ENCODE measurements at places on chromosomes 13 and 19.

- DNase-seq, result no peak
Observed at GRCh38 chr13:111153977-111154332, 38.8 kb downstream of the ARHGEF7 start.

- DNase-seq, result no peak
Observed at GRCh38 chr13:80873589-80873988, 532.7 kb upstream of the SPRY2 start.

DNA sequence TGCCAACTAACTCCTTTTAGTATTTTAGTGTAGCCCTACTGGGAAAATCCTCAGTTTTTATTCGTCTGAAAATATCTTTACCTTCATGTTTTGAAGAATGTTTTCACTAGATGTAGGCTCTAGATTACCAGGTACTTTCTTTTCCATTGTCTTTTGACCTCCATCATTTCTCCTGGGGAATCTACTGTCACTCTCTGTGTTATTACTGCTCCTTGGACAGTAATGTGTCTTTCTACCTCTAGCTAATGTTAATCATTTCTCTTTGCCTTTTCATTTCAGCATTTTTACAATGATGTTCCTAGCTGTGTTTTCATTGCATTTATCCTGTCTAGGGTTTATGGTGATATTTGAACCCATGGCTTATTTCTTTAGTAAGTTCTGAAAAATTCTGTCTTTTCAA is 61.9 kb downstream of the SPACA7 start:
- DNase-seq, result no peak

DNA sequence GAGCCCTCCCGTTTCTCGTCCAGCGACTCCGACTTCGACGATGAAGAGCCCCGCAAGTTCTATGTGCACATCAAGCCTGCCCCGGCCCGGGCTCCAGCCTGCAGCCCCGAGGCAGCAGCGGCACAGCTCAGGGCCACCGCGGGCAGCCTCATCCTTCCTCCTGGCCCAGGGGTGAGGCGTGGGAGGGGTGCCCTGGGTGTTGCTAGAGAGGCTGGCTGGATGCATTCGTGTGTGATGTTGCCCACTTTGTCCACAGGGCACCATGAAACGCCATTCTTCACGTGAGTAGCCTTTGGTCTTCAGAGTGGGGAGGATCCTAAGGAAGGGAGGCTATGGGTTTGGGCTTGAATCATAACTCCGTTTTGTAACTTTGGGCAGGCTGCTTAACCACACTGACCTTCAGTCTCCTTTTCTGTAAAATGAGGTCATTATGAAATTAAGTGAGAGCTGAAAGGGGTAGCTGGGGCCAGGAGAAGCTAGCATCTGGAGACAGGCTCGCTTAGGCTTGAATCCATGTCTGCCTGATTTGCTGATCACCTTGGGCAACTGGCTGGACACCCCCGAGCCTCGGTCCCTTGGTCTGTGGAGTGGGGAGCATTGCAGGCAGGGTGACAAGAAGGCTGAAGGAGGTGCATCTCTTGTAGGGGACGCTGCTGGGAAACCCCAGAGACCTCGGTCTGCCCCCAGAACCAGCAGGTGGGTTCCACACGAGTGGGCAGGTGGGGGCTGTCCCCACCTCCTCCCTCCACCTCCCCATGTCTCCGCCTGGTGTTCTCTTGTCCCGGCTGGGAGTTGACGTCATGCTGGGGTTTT is 18.7 kb upstream of the B3GNT3 start:
- DNase-seq, result no peak

- no peak for DNase-seq
Observed at GRCh38 chr19:43643326-43643725, 3.7 kb upstream of the CADM4 start.

GRCh38 chr19:38990949-38991697 is 15.6 kb upstream of the FBXO17 start:
- DNase-seq, result no peak

DNA sequence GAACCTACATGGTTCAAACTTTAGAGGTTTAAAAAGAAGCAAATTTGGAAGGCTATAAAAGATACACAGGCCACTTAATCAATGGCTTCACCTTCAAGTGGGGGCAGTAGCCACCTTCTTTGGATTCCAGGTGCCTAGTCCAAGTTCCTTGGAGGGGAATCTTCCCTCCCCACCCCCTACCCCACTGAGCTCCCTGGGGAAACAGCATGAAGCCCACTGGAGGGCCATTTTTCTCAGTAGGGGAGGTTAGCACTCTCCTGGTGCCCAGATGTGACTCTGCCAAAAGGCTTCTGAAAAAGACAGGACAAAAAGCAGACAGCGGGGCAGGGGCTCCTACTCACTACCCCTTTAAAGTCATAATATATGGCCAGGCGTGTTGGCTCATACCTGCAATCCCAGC is 93.9 kb downstream of the KCTD15 start:
- no peak for DNase-seq
